Esophagus squamous epithelium (tissue), 5 donors: ENCODE measurements at places on chromosomes 11 and 22.

GRCh38 chr11:59425131-59425530, 1.1 kb downstream of the OR5A2 start:
- DNase-seq: no peak

DNA sequence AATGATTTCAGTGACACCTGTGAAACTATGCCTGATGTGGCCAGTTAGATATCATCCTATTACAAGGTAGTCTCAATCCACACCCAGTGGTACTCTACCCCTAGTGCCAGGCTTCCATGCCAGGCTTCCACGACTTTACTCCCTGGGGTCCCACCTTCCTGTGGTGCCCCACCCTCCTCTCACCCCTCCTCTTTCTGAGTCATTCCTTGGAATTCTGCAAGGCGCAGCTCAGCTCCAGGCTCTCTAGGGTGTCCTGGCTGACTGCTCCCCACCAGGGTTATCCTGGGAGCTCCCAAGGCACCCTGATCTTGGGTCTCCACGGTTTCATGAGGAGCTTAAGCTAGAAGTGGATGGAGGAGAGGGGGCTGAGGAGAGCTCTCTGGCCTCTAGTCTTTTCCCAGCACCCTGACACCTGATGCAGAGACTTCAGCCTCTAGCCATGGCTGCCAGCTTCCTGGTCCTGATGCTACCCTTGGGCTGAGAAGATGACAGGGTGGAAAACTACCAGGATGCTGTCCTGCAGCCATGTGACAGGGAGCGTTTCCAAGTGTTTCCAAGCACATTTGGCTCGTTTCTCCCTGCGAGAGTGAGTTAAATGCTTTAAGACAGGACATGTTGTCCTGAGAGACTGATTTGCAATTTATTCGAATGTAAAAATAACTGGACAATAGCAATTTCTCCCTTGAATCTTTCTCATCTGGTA, 1461.2 kb downstream of the TBC1D22A start:
- no peak for DNase-seq

GRCh38 chr22:19943082-19944026, 1.7 kb upstream of the TXNRD2 start:
- DNase-seq: no peak

DNA sequence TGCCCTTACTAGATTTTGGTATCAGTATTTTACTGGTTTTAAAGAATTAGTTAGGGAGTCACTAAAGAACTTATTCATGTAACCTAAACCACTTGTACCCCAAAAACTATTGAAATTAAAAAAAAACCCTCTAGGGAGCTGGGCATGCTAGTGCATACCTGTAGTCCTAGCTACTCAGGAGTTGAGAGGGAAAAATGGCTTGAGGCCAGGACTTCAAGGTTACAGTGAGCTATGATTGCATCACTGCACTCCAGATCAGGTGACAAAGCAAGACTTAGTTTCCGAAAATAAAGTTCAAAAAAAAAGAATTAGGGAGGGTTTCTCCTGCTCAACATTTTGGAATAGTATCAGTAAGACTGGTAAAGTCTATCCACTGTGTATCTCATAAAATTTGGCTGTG, 364.4 kb upstream of the LUZP2 start:
- DNase-seq: no peak

- DNase-seq: no peak
Measured at GRCh38 chr11:72543849-72544542, 109.7 kb upstream of the CLPB start.
